ENCODE measurements at places on chromosomes 16 and 17. TPM values are rescaled to one million over a fixed set of nuclear protein-coding genes. Genes with fewer than 3 reads are reported as not detected.

DNA sequence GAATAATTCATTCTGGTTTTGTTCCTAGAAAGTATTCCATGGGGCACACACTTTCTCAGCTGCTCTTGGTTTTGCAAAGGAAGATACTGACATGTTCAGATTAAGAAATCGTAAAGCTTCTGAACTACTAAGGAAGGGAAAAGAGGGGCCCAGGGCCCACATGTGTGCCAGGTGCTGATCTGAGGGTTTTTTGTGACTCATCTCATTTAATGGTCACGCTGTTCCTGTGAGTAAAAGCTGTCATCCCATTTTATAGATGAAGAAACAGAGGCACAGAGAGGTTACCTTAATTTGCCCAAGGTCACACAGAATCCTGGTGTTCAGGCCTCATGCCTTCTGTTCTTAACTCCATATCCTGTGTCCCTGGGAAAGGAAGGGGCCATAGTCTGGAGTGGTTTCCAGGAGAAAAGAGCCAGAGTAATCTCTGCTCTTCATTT is 113.2 kb downstream of the MSI2 start:
- DNase-seq, result no peak

GRCh38 chr17:41521574-41522261 is 3.0 kb upstream of the KRT15 start:
- DNase-seq, result no peak

PLLP gene
- polyA plus RNA-seq, result 0.02 TPM

KCNG4 gene
- not detected for polyA plus RNA-seq

NUP85 gene
- 74.1 TPM for polyA plus RNA-seq

TNFSF13 gene
- polyA plus RNA-seq, result 2.0 TPM

Measured in BJ (cell line).